Umbilical cord (tissue), 2 donors: ENCODE measurements at places on chromosomes 5 and 9. TPM values are rescaled to one million over a fixed set of nuclear protein-coding genes. Genes with fewer than 3 reads are reported as not detected.

GADD45G gene
- 26.5 TPM for total RNA-seq

PBX3 gene
- 64.0 TPM for total RNA-seq

OR2K2 gene
- total RNA-seq: 2.2 TPM

CDKN2A gene
- 0.96 TPM for total RNA-seq

DYNC2I2 gene
- total RNA-seq: 20.0 TPM

PAEP gene
- total RNA-seq: not detected

ALAD gene
- total RNA-seq: 28.6 TPM

ORM2 gene
- total RNA-seq: not detected

SPATA6L gene
- 4.3 TPM for total RNA-seq

FAXDC2 gene
- 32.3 TPM for total RNA-seq

ST8SIA4 gene
- 13.5 TPM for total RNA-seq

GRPEL2 gene
- 14.9 TPM for total RNA-seq

DHFR gene
- total RNA-seq: 11.6 TPM

PDZD2 gene
- 5.5 TPM for total RNA-seq

DAB2 gene
- 87.9 TPM for total RNA-seq

TCF7 gene
- 0.96 TPM for total RNA-seq

ARL14EPL gene
- total RNA-seq: 1.9 TPM

TRIP13 gene
- total RNA-seq: 2.9 TPM

PCDHGA6 gene
- 7.2 TPM for total RNA-seq

FAM221B gene
- 1.2 TPM for total RNA-seq

DNA sequence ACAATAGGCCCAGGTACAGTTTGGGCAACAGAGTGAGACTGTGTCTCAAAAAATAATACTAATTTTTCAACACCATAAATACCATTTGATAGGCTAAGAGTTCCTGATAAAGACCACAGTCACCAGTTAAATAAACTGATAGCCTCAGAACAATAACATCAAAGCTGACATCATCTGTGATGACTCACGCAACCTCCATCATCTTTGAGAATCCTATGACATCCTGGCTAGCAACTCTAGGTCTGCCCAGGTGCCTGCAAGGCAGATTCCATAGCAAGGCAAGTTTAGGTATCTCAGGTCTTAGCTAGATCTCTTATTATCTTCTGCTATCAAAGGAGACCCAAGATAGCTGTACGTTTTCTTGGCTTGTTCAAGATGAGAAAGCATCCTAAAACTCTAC, 30.5 kb upstream of the UBAP2 start:
- DNase-seq: no peak

DNA sequence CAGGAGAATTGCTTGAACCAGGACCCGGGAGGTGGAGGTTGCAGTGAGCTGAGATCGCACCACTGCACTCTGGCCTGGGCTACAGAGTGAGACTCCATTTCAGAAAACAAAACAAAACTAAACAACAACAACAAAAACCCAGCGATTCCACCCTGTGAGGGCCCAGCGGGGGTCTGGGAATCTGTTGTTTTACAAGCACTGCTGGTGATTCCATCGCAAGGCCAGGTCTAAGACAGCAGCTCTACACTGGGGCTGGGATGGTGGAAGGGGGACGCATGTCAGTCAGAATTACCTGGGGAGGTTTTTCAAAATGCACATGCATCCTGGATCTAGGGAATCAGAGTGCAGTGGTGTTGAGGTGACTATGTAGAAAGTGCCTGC, 90.9 kb downstream of the ANKRD55 start:
- DNase-seq: no peak

DNA sequence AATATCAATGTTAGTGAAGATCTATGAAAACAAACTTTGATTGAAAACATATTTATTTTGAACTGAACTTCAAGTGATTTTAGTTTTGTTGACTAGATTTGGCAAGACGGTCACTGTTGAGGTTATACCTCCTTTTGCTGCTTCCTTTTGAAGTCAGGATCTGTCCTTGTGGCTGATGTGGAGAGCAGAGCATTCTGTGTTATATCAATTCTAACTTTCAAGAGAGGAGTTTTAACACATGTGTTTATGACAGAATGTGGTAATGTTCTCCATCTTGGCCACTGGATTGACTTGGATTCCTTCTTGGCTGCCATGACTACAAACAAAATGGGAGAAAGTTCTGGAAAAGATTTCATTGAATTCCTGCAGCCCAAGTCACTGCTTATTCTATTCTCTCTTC, 104.0 kb upstream of the ACTBL2 start:
- DNase-seq: no peak

- no peak for DNase-seq
Observed at GRCh38 chr5:157965989-157966388, 107.0 kb upstream of the CLINT1 start.

GRCh38 chr5:116652196-116652729, 77.6 kb upstream of the SEMA6A start:
- DNase-seq: peak; percentile 57

GRCh38 chr5:26482810-26483375, 555.5 kb downstream of the CDH9 start:
- DNase-seq: peak; percentile 15

DNA sequence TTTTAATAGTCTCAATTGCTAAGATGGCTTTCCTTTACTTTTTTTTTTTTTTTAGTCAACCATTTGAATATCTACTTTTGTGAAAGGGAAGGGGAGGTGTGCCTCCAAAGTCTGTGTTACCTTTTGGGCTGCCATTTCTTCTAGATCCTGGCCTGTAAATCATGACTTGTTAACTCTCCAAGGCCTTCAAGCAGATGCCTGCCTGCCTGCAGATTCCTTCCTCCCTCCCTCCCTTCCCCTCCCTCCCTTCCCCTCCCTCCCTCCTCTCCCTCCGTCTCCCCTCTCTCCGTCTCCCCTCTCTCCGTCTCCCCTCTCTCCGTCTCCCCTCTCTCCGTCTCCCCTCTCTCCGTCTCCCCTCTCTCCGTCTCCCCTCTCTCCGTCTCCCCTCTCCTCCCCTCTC, 73.1 kb downstream of the COMMD10 start:
- no peak for DNase-seq

GRCh38 chr9:4666042-4666699, at the start of gene SPATA6L:
Gene SPATA6L (minus strand): TSS chr9:4666480. CDS start chr9:4666250, 230 bp downstream.
- peak; percentile 84 for DNase-seq

- DNase-seq: no peak
Observed at GRCh38 chr9:75683591-75683990, 206.9 kb upstream of the PCSK5 start.

DNA sequence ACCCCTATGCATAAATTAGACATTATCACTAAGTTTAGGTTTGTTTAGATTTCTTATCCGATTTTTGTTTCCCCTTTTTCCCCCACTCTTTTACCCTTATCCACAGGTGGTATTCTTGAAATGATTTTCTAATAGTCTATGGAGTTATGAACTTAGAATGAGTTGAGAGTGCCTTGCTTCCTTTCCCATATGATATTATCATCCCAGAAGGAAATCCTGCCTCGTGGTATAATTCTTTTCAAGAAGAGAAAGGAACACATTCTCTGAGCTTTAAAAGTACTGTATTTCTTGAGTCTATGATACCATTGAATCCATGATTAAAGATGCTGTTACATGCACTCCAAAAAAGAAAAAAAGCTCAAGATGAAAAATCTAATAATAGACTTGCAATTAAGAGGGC, 76.9 kb upstream of the ADAMTSL1 start:
- DNase-seq: no peak

DNA sequence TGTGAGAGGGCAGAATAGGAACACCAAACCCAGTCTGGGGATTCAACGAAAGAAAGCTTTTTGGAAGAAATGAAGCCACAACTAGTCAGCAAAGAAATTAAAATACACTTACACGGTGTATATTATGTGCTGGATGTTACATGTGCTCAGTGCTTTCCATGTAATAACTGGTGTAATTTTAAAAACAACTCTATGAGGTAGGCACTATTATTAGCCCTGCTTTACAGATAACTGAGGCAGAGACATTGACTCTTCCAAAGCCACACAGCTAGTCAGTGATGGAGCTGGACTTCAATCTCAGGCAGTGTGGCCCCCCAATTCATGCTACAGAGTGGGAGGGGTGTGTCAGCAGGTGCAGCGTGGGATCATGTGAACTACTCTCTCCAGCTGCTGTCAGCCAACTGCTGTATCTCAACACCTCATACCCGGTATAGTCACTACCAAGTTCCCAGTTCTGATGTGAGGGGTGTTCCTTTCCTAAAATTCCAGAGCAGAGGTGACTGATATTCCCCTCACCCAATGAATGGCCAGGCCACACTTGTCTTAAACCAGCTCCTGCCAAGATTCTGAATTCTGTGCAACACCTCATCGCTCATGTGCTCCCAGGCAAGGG, 33.8 kb upstream of the TJP2 start:
- no peak for DNase-seq

GRCh38 chr5:143402553-143403333, 743 bp downstream of the NR3C1 start:
- peak; percentile 43 for DNase-seq

DNA sequence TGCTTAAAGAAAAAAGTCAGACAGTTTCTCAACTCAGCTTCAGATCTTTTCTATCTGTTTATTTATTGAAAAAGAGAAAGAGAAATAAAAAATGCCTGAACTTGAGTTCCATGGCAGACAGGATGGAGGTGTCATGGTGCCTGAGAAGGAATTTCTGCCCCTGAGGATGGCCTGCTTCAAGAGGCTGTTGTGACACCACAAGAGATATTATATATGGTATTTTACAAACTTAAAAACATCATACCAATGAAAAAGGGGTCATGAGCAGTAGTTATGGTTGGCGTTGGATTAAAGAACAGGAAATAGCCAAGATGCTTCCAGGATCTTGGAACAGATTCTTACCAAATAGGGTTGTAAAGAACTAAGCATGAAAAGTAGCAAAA, 344.6 kb downstream of the GLIS3 start:
- no peak for DNase-seq

GRCh38 chr5:90613918-90614504, 55.4 kb downstream of the ADGRV1 start:
- no peak for DNase-seq

GRCh38 chr5:131375351-131375750, 111.5 kb downstream of the CDC42SE2 start:
- DNase-seq: no peak

- DNase-seq: no peak
Observed at GRCh38 chr9:93124793-93125192, 9.3 kb downstream of the NINJ1 start.

DNA sequence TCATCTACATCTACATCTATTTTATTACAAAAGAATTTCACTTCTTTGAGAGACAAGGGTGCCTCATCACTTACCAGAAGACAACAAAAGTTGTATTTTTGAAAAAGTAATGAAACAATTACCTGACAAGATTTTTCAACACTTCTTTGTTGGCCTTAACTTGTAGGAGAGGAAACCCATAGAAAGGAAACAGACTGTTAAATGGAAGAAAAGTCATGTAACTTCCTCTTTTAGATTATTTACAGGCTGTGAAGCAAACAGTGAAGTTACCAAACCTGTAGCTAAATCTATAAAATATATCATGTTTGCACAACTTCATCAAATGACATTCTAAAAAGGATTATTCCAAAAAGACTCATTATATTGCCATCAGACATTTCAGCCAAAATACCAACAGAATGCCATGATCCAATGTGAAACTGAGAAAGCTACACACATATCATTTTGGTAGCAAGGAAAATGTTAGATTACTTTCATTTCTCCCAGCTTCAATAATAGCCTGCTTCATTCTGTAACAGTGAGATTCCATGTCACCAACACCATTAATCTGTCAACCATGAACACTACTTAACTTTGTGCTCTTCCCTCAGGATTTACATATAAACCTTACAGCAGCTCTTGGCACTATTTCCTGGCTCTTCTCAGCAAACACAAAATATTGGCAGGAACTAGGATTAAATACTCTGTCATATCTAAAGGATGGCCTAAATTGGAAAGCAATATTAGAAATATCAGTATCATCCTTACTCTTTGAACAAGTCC, 122.5 kb downstream of the MCTP1 start:
- no peak for DNase-seq

- DNase-seq: no peak
Observed at GRCh38 chr5:139797856-139798510, 2.4 kb downstream of the PSD2 start.

- no peak for DNase-seq
Observed at GRCh38 chr9:123063177-123063598, 29.7 kb downstream of the GPR21 start.

DNA sequence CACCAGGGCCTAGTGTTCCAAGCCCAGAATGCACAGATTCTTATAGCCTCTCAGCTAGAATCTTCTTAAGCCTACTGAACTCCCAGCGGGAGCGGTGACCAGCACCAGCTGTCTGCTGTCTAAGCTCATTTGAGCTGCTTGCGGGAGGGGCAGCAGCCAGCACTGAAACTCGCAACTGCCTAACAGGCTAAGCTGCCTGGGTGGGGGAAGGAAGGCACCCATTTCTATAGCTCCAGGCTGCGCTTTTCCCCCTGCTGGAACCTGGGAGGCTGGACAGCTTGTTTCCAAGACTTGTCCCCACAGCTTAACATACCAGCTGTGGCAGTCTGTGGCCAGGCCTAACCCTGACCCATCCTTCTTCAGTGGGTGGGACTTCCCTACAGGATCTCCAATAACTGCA, 512.9 kb downstream of the EFNA5 start:
- DNase-seq: peak; percentile 2

GRCh38 chr5:12691330-12691729, 787.1 kb upstream of the CTNND2 start:
- DNase-seq: peak; percentile 25

- DNase-seq: peak; percentile 15
Observed at GRCh38 chr5:115772731-115773475, 43.6 kb downstream of the CDO1 start.

DNA sequence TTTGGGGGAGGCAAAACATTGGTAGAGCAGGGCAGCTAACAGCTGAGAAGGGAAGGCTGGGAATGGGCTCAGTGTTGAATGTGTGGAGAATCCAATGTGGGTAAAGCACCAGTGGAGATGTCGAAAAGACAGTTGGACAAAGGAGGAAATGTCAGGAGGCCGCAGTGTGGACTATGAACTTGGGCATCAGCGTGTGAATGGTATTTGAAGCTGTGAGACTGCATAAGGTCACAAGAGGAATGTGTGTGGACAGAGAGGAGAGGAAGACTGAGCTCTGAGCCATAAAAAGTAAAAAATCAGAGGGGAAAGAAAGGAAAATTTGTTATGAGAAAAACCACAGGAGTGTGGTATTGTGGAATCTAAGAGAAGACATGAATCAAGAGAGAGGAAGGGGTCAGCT, 99.4 kb upstream of the ADAMTS16 start:
- no peak for DNase-seq

- no peak for DNase-seq
Observed at GRCh38 chr9:127189628-127190027, 67.2 kb upstream of the ANGPTL2 start.

DNA sequence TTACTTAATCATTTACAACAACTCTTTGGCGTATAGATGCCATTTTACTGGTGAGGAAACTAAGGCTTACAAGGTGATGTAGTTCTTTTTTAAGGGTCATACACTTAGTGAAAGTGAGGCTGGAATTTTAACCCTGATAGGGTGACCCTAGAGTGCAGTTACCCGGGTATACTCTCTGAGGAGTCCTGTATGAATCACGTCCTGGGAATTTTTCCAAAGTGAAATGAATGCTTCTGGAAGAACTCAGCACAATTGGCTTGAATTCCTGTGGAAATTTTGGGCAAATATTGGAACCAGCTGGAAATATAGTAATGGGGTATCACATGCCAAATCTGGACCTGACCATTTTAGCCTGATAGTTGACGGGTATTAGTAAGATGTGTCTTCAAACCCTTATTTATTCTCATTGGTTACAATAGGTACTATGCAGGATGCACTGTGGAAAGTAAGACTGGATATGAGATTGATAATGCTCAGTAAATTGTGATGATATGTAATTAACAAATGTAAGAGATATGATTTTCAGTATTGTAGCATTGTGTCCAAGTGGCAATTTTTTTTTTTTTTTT, 14.8 kb downstream of the SUB1 start:
- peak; percentile 69 for DNase-seq
